ENCODE measurements at places on chromosomes 12 and 14.

- peak; percentile 15 for DNase-seq
These were observed 323.5 kb upstream of the PDE3A start for GRCh38 chr12:20044846-20045245.

- DNase-seq = peak; percentile 57
These were observed 356.9 kb upstream of the STXBP6 start for GRCh38 chr14:25406818-25407217.

DNA sequence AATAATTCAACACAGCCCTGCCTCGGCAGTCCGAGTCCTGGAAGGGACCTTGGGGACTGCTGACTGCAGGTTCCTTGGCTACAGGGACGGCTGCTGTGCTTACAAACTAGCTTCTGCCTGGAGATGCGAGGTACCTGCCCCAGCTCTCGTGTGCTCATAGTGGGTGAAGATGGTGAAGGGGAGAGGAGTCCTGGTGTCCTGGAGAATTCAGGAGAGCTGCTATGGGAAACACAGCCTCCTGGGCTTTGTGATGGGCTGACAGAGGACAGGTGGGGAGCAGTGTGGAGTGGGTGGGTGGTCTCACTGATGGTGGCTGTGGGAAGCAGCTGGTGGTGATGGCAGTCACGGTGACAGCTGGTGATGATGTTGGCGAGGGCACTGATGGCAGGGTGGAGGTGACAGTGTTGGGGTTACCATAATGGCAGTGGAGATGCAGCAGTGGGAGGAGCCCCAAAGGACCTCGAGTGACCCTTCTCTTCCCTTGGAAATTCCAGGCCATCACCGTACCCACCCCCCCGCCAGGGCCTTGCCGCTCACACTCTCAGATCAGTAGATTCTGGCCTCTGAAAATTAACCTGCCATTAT, 32.8 kb downstream of the HVCN1 start:
- DNase-seq = no peak

- DNase-seq = peak; percentile 82
These were observed 37.5 kb downstream of the EMP1 start for GRCh38 chr12:13233830-13234641.

GRCh38 chr14:106094654-106095189, 568.3 kb downstream of the TMEM121 start:
- no peak for DNase-seq

GRCh38 chr12:87921621-87922020, 107.6 kb downstream of the C12orf50 start:
- DNase-seq = no peak

- DNase-seq = peak; percentile 23
These were observed 28.8 kb downstream of the CCDC92 start for GRCh38 chr12:123943816-123944215.

- no peak for DNase-seq
These were observed 1068.6 kb downstream of the BCL11B start for GRCh38 chr14:98203421-98203820.

- DNase-seq = no peak
These were observed 452.4 kb downstream of the RAD51B start for GRCh38 chr14:68271913-68272391.

Measured in PC-3 (cell line).